ENCODE measurements at places on chromosomes 5 and 9. TPM values are rescaled to one million over a fixed set of nuclear protein-coding genes. Genes with fewer than 3 reads are reported as not detected.

GPR21 gene
- total RNA-seq, result not detected

IL11RA gene
- total RNA-seq, result 5.7 TPM

ZNF622 gene
- total RNA-seq, result 46.8 TPM

CWC27 gene
- total RNA-seq, result 16.3 TPM

FRMD3 gene
- total RNA-seq, result 1.5 TPM

SLC36A2 gene
- not detected for total RNA-seq

ADGRD2 gene
- not detected for total RNA-seq

INSL6 gene
- total RNA-seq, result not detected

BTNL3 gene
- total RNA-seq, result not detected

STING1 gene
- total RNA-seq, result 1.2 TPM

SLIT3 gene
- total RNA-seq, result 21.9 TPM

LCNL1 gene
- total RNA-seq, result not detected

IQGAP2 gene
- 1.2 TPM for total RNA-seq

SPAAR gene
- not detected for total RNA-seq

DNM1 gene
- 88.2 TPM for total RNA-seq

OBP2B gene
- not detected for total RNA-seq

PPP1R26 gene
- 19.0 TPM for total RNA-seq

SPATA31D4 gene
- not detected for total RNA-seq

HACD4 gene
- total RNA-seq, result 1.6 TPM

Data from A549 treated with DMSO at 1 μM for 4 hours (cell line).